ENCODE measurements at places on chromosomes 5 and 9.

DNA sequence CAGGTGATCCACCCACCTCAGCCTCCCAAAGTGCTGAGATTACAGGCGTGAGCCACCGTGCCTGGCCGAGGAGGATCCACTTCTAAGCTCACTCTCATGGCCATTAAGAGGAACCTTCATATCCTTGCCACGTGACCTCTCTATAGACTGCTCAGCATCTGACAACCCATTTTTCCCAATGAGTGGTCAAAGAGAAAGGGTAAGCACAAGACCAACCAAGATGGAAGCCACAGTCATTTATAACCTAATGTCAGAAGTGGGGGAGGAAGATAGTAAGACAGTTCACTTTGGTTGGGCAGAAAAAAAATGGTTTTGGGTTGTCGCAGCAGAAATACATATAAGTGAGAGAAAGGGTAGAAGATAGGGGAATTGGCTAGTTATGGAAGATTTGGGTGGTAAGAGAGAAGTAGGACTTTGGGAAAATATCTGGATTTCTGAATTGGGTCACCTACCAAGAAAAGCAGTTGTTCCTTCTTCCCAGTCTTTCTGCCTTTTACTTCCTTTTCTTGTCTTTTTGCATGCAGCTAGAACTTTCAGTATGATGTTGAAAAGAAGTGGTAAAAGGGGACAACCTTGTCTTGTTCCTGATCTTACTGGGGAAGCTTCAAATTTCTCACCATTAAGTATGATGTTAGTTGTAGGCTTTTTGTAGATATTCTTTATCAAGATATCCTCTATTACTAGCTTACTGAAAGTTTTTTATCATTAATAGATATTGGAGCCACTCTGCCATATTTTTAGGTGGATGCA is 15.6 kb downstream of the SNX2 start:
- DNase-seq: no peak

GRCh38 chr9:70510157-70510770 is 95.8 kb upstream of the KLF9 start:
- DNase-seq: no peak

DNA sequence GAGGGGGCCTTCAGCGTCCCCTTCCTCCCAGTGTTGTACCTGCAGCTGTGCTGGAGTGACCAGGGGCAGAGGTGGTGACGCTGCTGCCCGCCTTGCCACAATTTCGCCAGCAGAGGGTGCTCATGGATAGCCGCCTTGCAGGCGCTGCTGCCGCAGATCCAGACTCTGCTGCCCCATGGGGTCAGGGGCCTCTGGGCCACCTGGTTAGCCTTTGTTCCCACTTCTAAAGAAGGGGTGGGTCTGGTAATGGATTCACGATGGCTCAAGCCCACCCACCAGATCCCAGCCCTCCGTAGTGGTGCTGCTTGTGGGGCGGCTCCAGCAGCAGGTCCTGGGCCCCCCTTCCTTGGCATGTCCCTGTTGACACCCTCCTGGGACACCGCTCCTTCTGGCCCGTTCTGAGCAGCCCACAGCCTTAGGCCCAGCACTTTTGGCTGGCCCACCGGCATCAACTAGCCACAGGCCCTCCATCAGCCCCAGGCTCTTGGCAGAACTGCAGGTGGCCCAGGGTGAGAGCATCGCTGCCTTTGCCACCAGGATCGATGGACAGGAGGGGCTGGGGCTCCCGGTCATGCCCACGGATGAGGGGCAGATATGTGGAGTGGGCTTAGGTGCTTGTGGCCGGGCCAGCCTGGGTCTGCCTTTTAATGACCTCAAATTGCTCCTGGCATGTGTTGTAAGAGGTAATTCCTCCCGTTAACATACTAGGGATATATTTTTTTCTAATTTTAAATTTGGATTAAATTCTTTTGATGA is 57.2 kb downstream of the COL5A1 start:
- DNase-seq: no peak

DNA sequence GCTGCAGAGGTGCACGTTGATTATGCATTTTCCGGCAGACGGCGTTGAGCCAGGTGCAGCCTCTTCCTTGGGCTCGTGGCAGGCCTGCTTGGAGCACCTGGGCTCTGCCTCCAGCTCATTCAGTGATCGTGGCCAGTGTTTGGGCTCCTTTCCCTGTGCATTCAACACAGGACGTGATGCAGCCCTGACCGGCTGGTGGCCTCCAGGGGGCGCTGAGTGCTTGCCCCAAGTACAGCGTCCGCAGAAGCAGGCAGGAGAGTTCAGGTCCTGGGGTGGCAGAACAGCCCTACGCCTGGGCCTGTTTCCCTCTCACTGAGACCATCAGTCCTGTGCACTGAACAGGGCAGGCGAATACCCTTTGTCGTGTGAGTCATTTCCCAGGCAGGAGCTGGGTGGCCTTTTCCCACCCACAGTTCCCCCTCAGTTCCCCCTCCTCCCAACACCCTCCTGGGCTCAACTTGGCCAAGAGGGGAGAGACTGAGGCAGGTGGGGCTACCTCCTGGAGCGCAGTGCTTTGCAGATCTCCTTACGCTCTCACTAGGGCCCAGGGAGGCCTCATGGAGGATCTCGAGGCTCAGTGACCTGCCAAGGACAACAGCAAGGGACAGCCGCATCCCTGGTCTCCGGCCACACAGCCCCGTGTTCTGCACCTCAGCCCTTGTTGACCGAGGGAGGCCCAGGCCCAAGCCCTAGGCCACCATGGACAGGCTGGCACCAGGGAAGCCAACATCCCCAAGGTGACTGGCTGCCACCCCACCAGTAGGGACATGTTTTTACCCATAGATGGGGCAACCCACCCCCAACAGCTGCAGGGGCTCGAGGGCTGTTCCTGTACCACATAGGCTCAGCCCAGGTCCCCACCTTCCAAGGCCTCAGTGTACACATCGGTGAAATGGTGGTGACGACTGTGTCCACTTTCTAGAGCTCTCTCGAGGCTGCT is 52.9 kb downstream of the LRSAM1 start:
- peak; percentile 67 for DNase-seq

DNA sequence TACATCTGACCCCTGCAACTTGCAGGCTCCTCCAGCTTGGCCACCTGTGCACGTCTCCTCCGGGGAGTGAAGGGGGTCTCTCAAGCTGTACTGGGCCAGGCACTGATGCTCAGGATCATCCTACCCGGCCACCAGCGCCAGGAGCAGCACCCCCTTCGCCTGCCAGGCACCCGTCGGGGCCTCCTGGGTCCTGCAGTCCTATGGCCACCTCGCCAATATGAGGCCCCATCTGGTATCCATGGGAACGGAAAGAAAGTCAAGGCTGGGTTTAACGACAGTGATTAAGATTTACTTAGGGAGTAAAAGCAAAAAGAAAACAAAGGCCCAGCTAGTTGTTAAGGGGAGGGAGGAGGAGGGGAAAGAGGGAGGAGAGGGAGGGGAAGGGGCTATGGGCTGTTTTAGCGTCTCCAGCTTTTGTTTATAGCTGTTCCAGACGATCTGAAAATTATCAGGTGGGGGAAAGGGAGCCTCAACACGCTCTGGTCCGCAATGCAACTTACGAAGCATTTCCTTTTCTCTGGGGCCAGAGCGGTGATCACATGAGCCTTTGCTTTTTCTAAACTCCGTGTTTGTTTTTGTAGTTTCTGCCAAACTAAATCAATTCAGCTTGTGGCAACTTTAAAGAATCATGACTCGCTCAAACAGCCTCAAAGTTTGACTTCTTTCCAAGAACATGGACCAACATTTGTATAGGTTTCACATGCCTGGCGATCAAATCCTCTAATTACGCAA is 132.4 kb downstream of the ROR2 start:
- no peak for DNase-seq

GRCh38 chr9:126886034-126886822 is 25.8 kb downstream of the ZBTB34 start:
- no peak for DNase-seq

DNA sequence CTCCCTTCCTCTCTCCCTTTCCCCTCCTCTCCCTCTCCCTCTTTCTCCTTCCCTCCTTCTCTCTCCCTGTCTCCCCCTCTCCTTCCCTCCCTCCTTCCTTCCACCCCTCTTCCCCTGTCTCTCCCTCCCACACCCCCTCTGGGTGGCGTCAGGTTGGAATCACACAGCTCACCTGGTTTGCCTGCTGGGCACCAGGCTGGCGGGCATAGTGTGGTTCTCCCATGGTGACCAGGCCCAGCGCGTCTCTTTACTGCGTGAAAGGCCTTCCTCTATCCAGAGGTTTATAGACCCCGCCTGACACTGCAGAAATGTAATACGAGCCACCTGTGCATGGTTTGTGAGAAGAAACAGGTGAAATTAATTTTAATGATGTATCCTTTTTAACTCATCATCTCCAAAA is 76.2 kb downstream of the MRPL36 start:
- DNase-seq: no peak

- DNase-seq: no peak
Measured at GRCh38 chr9:34384368-34385165, 7.9 kb upstream of the MYORG start.

DNA sequence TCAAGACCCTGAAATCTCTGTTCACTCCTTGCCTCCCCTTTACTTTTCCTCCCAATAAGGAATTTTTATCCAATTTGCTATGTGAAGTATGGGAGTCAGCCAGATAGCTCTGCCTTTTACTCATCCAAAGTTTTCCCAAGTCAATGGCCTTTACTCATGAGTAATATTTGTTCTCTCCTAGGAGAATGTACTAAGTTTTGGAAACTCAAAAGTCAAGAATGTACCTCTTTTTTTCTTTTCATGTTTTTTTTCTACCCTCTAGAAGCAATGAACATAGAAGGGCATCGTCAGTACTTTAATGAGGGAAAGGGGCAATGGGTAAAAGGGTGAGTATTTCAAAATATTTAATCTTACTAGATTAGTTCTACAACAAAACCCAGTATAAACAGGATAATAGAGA is 140.2 kb upstream of the SGCD start:
- DNase-seq: no peak

- DNase-seq: no peak
Measured at GRCh38 chr5:53422539-53422938, 57.9 kb upstream of the FST start.

DNA sequence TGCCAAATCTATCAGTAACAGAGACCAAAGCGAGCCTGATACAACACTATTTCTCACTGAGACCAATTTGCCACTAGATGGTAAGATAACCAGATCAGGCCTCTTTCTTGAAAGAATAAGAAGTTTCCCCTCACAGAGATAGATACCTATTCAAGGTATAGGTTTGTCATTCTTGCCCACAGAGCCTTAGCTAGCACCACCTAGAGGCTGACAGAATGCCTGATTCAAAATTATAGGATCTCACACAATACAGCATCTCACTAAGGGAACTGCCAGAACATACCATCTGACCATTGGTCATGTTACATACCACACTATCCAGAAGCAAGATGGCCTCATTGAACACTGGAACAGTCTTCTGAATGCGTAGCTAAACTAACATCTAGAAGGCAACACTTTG is 166.6 kb upstream of the HCN1 start:
- no peak for DNase-seq

GRCh38 chr5:149930749-149931574 is 13.6 kb downstream of the PDE6A start:
- no peak for DNase-seq

- no peak for DNase-seq
Measured at GRCh38 chr9:117926031-117926658, 221.9 kb downstream of the TLR4 start.

- no peak for DNase-seq
Measured at GRCh38 chr9:74379718-74380117, 117.4 kb upstream of the RORB start.

DNA sequence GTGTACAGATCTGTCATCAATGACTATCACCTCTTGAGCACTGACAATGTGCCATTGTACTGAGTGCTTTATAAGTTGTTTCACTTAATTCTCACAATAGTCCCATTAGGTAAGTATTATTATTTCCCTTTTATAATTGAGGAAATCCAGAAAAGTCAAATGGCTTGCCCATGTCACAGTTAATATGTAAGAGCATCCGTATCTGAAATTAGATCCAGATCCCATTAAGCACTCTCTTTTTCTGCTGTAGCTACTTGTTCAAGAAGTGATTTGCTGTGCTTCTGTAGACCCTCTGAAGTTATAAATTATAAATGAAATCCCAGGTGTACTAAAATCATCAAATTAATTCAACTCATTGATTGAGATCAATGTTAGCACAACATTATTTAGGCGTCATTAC is 94.7 kb downstream of the INIP start:
- no peak for DNase-seq

DNA sequence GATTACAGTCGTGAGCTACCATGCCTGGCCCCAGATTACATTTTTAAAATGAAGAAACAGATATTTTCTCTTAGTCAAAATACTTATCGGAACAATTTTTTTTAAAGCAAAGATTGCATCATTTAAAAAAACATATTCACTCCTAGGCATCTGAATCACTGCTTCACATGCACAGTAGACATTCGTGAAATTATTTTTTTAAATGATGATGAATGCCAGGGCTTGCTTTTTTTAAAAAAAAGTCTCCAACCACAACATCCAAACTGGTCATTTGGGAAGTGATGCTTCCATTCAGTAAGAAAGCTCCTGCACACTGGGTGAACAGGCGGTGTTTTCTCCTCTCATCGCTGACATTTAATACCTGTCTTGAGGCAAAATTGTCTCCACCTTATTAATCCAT is 223.0 kb upstream of the DMRT1 start:
- DNase-seq: no peak

GRCh38 chr5:133460172-133460758 is 152.1 kb downstream of the FSTL4 start:
- DNase-seq: no peak

GRCh38 chr9:110125207-110125751 is 82.7 kb downstream of the C9orf152 start:
- DNase-seq: no peak

Measured in activated gamma-delta T cell treated with anti-CD3 and anti-CD28 coated beads, Interleukin-2, amount 50 U/mL, for 16 hours (primary cell).